Right forelimb (tissue), 1 donor: ENCODE measurements at places on chromosomes 1 and 21.

DNA sequence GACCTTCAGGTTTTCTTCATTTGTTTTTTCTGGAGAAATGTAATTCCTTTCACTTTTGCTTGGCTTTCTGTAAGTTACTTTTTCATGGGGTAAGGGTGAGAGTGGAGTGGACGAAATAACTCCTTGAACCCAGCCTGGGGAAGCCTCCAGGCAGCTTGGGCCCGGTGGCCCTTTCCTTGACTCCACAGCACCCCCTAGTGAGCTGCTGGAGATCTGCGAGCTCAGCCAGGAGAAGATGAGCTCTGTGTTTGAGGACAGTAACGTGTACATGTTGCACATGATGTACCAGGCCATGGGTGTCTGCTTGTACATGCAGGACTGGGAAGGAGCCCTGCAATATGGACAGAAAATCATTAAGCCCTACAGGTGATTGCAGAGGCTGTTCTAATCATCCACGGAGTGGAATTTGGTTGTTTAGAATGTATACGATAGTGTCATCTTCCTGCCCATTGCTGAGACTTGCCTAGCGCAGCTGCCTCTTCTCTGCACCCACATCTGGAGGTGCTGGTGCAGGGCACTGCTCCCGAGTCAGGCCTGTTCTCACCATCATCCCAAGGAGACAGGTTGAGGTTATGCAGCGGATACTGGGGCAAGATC, 51.0 kb downstream of the SMYD2 start:
- peak; percentile 57 for DNase-seq

DNA sequence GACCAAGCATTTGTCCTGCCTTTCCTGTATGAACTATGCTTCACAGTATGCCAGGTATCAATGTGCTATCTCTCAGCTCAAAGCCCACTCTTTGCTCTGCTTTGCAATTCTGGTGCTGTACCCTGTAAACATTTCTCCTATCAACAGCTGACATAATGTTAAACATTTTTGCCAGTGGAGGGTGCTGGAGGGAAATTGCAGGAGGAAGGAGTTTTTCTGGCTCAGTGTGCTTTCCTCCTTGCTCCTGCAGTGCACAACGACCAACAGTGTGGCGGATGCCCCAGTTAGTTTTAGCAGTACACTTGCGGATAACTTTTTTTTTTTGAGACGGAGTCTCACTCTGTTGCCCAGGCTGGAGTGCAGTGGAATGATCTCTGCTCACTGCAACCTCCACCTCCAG, 67.1 kb upstream of the PTGFRN start:
- no peak for DNase-seq

- DNase-seq: no peak
These were observed 250.0 kb upstream of the NFIA start for GRCh38 chr1:60832367-60832766.

DNA sequence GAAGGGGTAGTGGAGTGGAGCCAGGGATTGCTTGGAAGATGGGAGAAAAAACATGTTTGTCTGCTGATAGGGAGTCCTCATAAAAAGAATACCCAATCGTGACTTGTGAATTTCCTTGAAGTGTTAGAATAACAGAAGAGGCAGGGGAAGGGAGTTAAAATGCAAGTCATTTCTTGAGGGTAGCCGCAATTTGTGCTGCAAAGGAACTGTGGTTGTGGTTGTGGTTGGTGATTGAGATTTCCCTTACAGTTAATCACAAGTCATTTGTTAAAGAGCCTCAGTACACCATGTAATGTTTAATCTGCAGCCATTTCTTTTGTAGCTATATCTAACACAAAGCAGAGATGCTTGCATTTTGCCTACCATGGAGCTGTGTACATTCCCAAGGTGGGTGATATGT, 38.5 kb upstream of the EGLN1 start:
- no peak for DNase-seq

GRCh38 chr1:57824535-57824934, 400.7 kb upstream of the DAB1 start:
- no peak for DNase-seq

GRCh38 chr21:14952916-14953315, 111.9 kb downstream of the NRIP1 start:
- no peak for DNase-seq

- DNase-seq: no peak
These were observed 18.4 kb downstream of the RSPO1 start for GRCh38 chr1:37616330-37616729.

- no peak for DNase-seq
These were observed 224.0 kb downstream of the FGGY start for GRCh38 chr1:59520827-59521418.

DNA sequence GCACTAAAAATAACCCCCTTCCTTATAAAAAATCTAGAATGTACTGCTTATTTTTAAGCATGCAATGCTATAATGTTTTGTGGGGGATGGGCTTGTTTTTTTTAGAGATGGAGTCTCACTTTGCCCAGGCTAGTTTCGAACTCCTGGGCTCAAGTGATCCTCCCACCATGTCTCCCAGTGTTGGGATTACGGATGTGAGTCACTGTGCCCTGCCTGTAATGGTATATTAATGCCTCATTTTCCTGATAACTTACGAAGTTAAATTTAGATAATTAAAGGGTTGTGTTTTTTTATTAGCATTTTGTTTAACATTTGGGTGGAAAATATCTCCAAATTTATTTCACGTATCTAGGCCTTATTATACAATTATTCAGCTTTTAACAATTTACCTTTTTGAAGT, 6.5 kb downstream of the RNF11 start:
- DNase-seq: no peak

- peak; percentile 89 for DNase-seq
These were observed 38.8 kb downstream of the HLCS start for GRCh38 chr21:36927719-36928117.

GRCh38 chr1:15621975-15622374, 4.7 kb downstream of the DDI2 start:
- no peak for DNase-seq

- no peak for DNase-seq
These were observed 32.3 kb downstream of the SLC9A1 start for GRCh38 chr1:27122652-27123051.

GRCh38 chr1:115288591-115289198, 49.4 kb downstream of the NGF start:
- DNase-seq: no peak

GRCh38 chr1:8214501-8215173, 103.3 kb upstream of the SLC45A1 start:
- no peak for DNase-seq

DNA sequence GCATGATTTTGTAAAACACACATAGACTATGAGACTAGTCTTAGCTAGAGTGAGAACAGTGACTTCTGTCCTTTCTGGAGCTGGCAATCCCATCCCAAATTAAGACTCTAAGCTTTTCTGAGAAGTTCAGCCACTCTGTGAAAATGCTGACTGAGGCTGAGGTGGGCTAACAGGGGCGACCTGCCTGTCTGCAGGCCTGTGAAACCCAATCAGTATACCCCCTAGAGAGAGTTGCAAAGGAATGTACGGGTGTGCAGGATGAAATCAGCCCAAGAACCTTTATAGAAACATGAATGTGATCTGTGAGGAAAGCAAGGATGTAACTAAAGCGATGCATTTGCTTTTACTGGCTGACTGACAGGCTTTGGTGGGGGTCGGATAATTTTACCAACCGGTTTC, 16.0 kb upstream of the TBX15 start:
- DNase-seq: no peak

DNA sequence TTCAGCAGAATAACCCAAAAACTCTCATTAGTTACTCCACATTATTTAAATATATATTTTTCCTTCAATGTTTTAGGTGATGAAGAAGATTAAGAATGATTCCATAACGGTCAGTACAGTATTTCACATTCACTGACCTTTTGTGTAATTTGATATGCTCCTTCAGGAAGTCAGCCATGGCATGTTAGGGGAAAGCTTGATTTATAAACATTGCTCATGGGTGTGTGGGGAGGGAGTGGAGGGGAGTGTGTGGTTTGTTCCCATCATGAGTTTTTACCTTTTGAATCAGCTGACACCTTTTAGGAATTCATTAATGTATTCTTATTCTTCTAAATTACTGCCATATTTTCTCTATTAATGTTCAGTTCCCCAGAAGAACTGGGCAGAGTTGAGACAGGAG, 240.2 kb downstream of the ATG4C start:
- no peak for DNase-seq

GRCh38 chr1:113223546-113223945, 150.5 kb downstream of the LRIG2 start:
- no peak for DNase-seq

- DNase-seq: no peak
These were observed 60.3 kb downstream of the PGBD5 start for GRCh38 chr1:230365723-230366307.

DNA sequence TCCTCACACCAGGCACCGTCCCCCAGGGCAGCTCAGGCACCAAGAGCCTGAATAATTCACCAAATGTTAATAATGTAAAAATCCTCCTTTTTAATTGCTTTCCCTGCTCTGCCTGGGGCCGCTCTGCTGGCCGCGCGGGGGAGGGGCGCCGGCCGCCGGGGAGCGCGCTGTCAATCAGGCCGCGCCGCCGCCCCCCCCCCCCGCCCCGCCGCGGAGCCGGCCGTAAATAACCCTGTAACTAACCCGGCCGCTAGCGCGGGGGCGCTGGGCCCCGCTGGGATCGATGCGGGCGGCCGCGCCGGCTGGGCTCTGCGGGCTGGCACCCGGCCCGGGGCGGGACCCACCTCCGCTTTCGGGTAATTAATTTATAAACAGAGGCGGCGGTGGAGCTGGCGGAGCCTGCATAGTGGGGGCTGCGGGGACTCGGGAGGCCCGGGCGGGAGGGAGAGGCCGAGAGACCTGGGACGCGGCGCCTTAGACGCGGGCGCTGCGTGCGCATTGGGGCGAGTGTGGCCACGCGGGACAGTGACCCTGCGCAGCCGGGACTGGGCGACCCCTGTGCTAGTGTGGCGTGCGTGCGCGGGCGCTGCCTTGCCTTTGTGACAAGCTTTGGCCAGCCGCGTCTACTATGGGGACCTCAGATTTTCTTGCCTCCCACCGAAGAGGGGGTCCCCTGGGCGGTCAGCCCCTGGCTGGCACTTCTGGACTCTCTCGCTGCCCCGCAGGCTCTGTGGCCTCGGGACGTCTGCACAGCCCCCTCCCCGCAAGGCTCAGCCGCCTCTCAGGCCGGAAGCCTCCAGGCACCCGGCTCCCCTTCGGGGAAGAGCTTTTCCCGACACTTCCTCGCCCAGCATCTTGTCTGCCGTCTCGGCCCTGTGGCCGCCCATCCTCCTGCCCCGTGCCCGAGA, 16.6 kb downstream of the SAMD11 start:
- peak; percentile 88 for DNase-seq

- no peak for DNase-seq
These were observed 80.9 kb downstream of the RNF220 start for GRCh38 chr1:44485934-44486460.

DNA sequence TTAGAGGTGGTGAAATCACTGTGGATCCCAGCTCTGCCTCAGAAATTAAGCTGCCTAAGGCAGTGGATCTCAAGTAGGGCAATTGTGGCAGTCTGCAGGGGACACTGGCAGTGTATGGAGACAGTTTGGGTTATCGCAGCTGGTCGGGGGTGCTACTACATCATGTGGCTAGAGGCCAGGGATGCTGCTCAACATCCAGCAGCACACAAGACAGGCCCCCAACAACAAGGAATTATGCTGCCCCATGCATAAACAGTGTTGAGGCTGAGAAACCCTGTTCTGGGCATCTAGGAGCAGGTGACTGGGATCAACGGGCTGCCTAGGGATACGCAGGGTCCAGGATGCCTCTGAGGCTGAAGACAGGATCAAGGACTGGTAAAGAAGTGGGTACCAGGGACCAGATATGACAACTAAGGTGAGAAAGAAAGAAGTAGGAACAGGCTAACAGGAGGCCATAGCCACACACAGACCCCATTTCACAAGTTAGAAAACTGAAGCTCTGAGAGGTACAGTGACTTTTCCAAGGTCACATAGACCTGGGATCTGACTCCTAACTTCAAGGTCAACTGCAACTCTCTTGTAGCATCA, 8.7 kb downstream of the BATF3 start:
- no peak for DNase-seq

DNA sequence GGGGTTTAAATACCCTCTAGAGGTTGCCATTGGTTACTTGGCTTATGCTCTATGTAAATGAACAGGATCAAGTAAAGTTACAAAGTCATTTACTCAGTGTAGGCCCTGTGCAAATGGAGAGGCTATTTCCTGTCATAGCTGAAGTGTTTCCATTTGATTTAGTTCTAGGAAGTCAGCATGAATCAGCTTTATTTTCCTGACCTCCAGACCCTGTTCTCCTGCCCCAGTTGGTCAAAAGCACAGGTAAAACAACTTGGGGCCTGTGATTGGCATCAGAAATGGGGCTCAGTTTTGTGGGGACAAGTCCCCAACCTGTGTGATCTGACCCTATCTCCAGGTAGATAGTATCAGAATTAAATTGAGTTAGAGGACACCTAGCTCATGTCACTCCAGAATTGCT, 239.9 kb downstream of the HHAT start:
- no peak for DNase-seq

DNA sequence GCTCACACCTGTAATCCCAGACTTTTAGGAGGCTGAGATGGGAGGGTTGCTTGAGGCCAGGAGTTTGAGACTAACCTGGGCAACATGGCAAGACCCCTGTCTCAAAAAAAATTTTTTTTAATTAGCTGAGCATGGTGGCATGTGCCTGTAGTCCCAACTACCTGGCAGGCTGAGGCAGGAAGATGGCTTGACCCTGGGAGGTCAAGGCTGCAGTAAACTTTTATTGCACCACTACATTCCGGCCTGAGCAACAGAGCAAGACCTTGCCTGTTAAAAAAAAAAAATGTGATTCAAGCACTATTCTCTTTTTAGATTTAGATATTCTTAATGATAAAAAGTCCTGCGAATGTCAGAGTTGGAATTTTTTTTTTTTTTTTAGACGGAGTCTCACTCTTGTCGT, 102.5 kb upstream of the L1TD1 start:
- no peak for DNase-seq

- no peak for DNase-seq
These were observed 3.6 kb downstream of the LPAR3 start for GRCh38 chr1:84889437-84889836.

DNA sequence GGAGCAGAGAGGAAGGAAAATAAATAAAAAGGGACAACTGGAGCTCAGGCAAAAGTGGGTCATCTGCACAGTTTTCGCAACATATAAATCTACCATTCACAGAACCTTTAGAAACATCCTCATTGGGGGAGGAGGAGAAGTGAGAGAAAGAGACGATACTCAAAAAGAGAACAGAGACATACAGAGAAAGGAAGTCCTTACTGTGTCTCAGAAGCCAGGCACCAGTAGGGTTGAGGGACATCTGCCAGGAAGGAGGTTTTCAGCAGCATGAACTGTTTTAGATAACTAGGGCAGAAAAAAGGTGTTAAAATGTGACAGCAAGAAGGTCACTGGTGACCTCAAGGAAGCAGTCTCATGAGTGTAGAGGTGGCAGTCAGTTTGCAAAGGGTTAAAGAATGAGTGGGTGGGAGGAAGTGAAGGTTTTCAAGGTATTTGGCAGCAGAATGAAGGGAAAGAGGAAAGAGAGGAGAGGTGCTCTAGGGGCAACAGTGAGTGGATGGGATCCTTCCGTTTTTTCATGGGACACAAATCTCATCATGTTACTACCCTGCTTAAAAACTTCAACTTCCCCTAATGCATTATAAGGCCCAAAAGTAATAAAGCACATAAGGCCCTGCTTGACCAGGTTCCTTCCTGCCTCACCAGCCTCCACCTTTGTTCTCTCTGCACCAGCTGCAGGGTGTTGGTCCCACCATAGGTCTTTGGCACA, 9.5 kb downstream of the JAK1 start:
- no peak for DNase-seq
